DMS153 (cell line): ENCODE measurements at places on chromosomes 5 and 9.
A peak's percentile ranks its signal among the peaks of the same experiment; 100 is the strongest.

- DNase-seq = no peak
Observed at GRCh38 chr5:123455095-123455494, 31.9 kb upstream of the CEP120 start.

GRCh38 chr5:125343015-125343414 lies 596.6 kb upstream of the ZNF608 start:
- no peak for DNase-seq

GRCh38 chr9:81886665-81887064 lies 41.6 kb upstream of the SPATA31D4 start:
- DNase-seq = no peak

GRCh38 chr5:118679264-118679940 lies 308.9 kb downstream of the DTWD2 start:
- no peak for DNase-seq

DNA sequence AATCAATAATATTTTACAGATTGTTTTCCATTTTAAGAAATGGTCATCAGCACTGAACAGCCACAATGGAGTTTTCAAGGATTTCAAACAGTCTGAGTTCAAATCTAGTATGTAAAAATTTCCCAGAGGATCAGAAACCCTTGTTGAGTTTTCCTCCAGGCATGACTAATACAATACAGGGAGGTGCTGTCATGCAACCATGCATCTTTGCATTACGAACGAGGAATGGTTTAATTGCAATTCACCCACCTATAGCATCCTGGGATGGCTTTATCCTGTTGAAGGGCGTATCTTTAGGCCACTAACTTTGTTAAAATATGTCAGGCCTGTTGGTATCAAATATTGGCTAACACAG lies 196.4 kb downstream of the EFNA5 start:
- DNase-seq = no peak

DNA sequence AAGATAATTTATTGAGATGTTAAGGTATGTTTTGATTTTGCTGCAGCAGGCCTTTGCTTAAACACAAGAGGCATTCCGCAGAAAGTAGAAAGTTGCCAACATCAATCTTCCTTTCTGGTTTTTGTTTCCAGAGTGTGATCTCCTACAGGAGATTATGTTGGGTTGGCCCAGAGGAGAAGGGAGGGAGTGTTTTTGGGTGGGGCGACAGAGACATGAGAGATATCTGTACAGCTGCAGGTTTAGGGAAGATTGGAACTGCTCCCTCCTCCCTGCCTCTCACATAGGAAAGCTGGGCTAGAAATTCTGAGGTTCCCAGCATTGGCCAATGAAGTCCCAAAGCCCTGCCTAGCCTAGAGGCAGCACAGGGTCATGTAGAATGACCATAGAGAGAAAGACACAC lies 211.0 kb downstream of the CEMIP2 start:
- DNase-seq = no peak

- peak; percentile 43 for DNase-seq
Observed at GRCh38 chr5:75335952-75336614, 937 bp upstream of the HMGCR start.

DNA sequence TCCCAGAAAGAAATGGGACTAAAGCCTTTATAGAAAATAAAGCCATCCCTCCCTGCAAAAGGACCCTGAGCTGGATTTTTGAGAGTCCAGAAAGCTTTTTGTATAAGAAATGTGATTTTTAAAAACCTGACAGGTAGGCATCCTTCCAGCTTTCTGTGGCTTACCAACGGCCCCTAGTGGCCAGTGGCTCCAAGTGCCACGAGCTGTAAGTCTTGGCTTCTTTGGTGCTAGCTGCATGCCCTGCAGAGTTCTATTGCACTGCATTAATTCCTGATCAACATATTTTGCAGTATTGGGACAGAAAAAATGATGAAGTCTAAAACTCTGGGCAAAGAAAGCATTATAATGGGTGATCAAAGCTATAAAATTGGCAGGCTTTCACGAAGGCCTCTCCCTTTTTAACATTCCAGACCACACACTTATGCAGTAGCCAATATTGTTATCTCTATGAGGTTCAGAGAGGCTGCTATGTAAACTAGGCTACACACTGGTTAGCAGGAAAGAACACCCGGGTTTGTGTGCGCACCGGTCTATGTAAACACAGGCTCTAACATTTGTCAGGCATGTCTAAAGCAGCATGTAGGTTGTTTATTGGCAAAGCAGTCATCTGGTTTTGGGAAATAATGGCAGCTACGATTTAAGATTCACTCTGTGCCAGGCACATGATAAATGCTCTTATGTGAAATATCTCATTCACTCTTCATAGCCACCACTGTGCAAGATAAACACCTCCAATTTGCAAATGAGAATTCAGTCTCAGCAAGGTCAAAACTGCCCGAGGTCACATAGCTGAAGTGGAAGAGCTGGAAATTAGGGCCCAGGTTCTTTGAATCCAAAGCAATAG lies 55.2 kb downstream of the NMUR2 start:
- DNase-seq = peak; percentile 86

DNA sequence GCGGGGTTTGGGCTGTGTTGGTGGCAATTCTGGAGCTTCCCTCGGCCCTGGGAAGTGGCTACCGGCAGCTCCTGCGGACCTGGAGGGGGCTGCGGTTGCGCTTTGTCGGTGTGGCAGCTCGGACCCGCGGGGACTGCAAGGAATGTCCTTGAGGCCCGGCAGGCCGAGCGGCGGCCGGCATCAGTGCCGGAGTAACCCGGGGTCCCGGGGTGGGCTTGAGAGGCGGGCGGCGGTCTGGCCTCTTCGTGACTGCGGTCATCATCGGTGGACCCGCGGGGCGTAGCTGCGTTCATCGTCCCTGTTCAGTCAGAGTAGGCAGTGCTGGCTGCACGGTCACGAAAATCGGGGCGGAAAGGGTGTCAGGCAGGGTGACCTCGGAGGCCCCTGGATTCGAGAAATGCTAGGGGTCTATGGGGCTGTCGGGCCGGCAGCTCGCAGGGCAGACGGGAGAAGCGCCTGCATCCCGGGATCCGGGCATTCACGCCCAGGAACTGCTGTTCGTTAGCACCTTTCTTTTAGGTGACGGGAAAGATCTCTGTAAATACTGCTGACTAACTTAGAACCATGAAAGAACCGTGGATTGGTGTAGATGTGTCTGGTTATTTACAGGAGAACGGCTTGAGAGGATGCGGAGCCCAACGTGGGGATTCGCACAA lies 474 bp downstream of the HMGCR start:
- no peak for DNase-seq

DNA sequence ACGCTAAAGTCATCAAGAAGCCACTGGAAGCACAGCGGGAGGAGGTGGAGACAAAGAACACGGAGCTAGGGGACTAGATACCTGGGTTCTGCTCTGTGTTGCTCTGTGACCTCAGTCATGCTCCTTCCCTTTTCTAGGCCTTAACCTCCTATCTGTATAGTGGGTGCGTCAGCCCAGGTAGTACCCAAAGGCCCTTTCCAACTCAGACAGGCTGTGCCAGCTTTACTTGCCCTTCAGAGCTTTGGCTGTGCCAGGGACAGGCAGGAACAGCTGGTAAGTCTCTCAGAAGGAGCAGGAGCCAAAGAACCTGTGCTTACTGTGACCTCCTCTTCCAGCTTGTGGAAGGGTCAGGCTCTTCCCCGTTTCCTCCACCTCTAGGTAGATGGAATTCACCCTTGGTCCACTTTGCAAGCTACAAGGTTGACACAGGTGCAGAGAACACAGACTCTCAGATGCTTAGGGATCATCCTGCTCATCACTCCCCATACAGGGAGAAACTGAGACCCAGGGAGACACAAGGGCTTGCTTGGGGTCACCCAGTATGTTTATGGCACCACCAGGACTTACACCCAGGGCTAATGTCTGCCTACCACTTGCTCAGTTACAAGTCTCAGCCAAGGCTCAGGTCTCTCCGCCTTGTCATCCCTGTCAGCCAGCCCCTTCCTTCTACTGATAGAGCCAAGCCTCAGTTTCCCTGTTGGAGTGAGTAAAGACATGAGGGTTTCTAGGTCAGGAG lies 1.7 kb downstream of the CCDC69 start:
- DNase-seq = no peak

DNA sequence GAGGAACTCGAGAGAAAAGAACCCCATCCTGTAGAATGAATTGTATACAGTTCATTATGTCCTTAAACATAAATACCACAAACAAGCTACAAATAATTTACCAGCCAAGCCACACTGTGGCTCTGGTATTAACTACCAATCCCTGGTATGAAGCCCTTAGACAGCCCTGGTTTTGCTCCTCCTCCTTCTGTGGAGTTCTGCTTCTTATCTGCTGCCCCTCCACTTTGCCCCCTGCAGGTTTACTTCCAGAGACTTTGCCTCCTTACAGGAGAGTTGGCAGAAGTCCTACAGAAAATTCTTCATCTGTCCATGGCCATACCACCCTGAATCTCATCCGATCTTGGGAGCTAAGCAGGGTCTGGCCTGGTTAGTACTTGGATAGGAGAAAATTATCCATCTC lies 219.8 kb downstream of the ACTL7B start:
- DNase-seq = no peak
